ENCODE measurements at places on chromosomes 2 and 18. TPM values are rescaled to one million over a fixed set of nuclear protein-coding genes. Genes with fewer than 3 reads are reported as not detected.

The ANKRD23 gene
- total RNA-seq: 5.8 TPM

The HEATR5B gene
- total RNA-seq: 18.1 TPM

The GPR45 gene
- not detected for total RNA-seq

The FSIP2 gene
- 0.10 TPM for total RNA-seq

The ADAM23 gene
- 1.8 TPM for total RNA-seq

The ABHD1 gene
- total RNA-seq: 0.29 TPM

The DPYSL5 gene
- not detected for total RNA-seq

The SAG gene
- 0.27 TPM for total RNA-seq

The GAD1 gene
- 2.9 TPM for total RNA-seq

GRCh38 chr2:171320208-171320621 is 113.6 kb downstream of the METTL8 start:
- DNase-seq: no peak

DNA sequence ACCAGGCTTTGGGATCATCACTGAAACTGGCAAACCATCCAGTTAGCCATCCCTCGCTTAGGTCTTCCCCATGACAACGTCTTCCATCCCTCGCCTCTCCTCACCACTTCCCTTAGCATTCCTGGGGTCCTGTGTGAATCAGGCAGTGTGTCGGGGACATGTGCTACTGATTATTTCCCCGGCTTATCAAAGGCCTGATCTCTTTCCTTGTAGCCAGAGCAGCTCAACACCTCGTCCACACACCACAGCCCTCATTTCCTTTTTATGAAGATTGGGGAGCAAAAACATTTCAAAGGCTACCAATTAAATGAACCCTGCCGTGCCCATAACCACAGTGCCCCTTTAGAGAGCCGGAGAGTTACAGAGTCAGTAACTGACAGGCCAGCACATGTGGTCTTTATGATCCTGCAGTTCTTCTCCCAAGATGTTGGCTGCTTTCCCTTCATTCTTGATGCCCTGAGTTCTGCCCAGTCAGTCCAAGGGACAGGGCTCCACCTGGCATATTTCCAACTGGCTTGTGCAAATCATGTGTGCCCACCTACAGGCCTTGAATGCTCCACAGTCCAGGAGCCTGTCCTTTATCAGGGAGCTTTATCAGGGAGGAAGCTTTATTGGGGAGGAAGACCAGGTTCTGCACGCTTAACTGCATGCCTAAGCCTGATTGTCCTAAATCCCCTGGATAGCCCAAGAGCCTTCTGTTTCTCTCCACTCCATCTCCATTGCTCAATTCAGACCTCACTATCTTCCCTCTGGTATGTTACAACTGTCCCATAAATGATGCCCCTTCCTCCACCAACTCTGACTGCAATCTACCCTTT is 343.1 kb downstream of the CYRIA start:
- no peak for DNase-seq

- no peak for DNase-seq
Observed at GRCh38 chr2:37414470-37414949, 70.1 kb downstream of the QPCT start.

DNA sequence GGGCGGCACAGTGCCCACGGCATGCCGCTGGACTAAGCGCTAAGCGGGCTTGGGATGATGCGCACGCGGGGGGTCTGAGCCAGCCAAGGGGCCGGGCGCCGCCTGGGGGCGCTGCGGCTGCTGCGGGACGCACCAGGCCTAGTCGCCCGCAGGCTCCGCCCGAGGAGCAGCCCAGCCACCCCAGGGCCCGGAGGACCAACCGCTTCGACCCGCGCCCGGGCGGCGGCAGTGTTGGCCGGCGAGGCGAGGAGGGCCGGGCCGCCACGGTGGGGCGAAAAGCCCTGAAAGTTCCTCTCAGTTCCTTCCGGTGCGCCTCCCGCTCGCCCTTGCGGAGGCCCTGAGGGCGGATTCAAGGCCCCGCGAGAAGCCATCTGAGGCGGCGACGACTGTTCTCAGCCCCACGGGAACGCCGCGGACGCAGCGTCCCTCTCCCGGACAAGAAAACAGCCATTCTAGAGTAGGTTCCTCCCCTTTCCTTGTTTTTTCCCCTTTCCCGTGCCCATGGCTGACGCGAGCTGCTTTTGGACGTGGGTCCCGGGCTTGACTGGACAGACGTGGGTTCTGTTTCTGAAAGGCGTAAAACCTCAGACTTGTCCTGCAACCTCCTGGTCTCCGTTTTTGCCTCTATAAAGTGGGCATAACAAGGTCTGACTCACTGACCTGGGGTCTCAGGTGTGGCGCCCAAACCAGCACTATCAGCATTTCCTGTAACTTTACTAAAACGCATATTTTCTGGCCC is at the start of gene ANKAR:
TSS of gene ANKAR (plus strand) at position 297 of the 739 bp plus-strand sequence. CDS start 1,821 bp downstream, outside the sequence.
- DNase-seq: peak; percentile 86

- no peak for DNase-seq
Observed at GRCh38 chr2:68420254-68420910, 46.7 kb downstream of the FBXO48 start.

GRCh38 chr2:241112592-241112991 is 10.5 kb upstream of the MTERF4 start:
- DNase-seq: peak; percentile 82

- DNase-seq: no peak
Observed at GRCh38 chr2:230520875-230521155, 104.8 kb downstream of the SP100 start.

DNA sequence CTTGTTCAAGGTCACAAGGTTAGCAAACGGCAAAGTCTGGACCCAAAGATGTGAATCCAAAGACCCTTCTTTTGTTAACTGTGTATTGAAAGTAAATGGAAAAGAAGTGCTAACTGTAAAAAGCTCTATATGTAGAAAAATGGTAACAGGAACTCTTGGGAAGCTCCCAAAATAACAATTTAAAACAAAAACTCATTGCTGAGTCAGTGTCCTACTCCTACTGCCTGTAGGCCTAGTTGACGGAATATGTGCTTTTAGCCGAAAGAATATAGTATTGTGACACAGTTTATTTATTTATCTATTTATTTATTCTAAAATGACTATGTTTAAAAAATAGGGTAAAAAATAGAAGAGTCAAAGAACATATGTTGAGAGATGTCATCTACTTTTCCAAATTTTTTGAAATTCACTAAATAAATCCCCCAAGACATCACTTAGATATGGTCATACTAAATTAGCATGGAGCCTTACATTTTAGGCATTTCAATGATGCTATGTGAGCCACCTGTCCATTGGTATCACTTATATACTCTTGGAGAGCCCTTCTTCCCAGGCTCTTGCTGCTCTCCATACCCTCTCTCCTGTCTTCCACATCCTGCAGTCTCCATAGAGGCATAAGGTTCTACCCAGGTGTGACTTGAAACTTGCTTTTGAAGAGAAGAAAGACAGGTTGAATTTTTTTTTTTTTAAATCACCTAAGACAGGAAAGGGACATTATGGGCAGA is 13.7 kb downstream of the COL5A2 start:
- DNase-seq: no peak

GRCh38 chr2:29293830-29294438 is 178.7 kb downstream of the CLIP4 start:
- peak; percentile 32 for DNase-seq

DNA sequence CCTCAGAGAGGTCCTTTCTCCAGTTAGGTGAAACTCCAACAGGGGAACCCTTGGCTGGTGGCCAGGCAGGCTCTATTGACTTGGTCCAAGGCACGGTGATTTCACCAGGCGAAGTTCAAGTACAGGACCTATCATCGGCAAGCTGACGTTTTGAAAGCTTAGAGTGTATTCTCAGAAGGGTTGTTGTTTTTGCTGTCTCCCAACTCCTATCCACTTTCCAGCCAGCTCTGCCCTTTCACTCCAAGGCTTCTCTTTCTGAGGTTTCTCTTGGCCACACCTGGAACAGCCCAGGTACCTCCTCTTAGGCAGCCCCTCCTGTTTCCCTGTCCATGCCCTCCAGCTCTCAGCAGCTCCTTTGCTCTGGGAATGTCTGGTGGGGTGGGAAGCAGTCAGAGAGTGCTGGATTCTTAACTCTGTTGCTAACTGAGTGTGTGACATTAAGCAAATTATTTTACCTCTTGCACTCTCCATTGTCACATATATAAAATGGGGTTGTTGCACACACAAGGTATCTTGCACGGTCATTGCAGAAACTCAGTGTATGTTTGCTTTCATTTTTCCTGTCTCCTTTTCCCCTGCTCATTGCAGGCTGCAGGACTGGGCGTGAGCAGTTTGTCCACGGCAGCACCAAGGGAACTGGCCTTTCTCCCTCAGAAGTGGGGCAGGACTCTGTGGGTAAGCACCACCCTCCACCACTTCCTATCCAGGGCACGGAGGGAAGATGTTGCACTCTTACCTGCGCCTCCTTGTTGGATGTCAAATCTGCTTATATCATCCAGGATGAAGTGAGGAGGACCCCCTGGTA is 30.2 kb downstream of the CAPN13 start:
- DNase-seq: no peak

GRCh38 chr18:37853706-37854105 is 288.1 kb upstream of the CELF4 start:
- DNase-seq: no peak

DNA sequence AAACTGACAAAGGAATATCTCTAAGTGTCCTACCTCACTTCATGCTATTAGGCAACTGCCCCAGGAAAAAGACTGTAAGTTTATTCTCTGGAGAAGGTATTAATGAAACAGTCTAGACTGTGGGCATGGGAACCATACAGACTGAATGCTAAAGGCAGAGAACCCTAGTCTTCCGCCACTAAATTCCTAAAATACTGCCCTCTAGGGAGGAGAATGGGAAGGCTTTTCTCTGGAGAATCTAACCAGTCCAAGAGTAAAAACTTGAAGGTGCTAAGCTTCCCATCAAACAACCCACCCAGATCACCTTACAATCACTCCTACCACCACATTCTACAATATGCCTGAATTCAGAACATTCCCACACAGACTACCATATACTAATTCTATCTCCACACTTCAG is 3.4 kb downstream of the SRBD1 start:
- no peak for DNase-seq

DNA sequence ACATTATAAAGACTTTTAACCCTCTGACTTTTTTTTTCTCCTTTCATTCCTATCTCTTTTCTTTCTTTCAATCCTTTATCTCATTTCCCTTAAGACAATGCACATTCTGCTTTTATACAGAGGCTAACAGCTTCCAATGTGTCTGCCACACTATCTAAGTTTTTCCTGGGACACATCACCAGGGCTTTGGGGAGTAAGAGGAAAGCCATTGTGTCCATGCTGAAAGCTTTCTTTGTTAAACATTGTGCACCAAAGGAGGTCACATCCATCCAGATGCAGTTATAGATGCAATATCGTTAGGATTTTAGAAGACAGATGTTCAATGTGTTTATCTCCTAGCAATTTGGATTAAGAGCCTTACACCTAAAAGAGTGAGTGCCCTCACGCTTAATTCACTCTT is 534.1 kb downstream of the CNTNAP5 start:
- DNase-seq: no peak

- DNase-seq: peak; percentile 55
Observed at GRCh38 chr18:3451989-3452749, 2.2 kb downstream of the TGIF1 start.

GRCh38 chr2:44638649-44639048 is 276.9 kb downstream of the CAMKMT start:
- no peak for DNase-seq

GRCh38 chr2:234044157-234044556 is 6.3 kb upstream of the SPP2 start:
- DNase-seq: no peak

GRCh38 chr2:28810384-28811285 is at the start of gene SPDYA:
SPDYA (plus strand) TSS chr2:28810834; CDS start chr2:28816015, 5,181 bp downstream.
- peak; percentile 86 for DNase-seq

DNA sequence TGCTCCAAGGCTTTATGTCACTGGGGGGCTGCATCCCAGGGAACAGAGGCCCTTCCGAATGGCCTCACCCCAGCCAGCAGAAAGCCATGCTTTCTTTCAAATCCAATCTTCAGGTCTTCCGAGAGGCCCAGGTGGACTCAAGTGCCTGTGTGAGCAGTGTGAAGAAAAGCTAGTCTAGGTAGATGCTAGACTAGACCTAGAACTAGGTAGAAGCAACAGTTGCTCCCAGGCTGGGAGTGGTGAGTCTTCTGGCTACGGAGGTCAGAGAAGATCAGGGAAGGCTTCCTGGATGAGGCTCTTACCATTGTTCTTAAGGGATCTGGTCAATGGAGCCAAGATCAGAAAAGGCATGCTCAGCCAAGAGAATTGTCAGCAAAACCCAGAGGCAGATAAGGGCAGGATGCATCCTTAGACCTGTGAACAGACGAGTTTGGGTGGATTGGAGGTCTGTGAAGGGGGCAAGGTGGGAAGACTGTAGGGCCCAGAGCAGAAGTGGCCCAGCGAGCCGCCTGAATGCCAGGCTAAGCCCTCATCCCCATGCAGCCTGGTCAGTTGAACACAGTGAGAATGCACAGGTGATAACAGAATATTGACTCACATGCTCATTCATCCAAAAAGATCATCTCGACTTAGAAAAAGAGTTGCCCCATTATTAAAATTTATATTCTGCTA is 110.8 kb downstream of the SMAD7 start:
- DNase-seq: no peak

GRCh38 chr2:15449556-15450236 is 111.4 kb downstream of the NBAS start:
- DNase-seq: no peak

GRCh38 chr2:215874418-215874817 is 138.9 kb downstream of the MREG start:
- DNase-seq: no peak

DNA sequence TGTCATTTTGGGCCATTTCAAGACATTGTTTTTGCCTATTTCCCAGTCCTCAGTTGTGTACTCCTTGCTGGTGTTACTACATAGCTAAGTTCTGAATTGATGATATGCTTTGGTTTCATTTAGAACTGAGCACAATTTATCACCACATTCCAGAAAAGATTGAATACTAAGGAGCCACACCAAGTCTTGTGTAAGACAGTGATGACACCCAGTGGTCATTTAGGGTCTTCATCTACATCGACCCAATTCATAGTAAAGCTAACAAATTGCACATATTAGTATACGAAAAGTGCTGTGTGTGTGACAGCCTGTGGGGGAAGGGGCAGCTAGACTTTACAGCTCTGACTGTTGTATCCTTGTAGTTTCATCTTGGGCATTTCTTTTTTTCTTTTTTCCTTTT is 10.9 kb upstream of the DLX2 start:
- DNase-seq: no peak

DNA sequence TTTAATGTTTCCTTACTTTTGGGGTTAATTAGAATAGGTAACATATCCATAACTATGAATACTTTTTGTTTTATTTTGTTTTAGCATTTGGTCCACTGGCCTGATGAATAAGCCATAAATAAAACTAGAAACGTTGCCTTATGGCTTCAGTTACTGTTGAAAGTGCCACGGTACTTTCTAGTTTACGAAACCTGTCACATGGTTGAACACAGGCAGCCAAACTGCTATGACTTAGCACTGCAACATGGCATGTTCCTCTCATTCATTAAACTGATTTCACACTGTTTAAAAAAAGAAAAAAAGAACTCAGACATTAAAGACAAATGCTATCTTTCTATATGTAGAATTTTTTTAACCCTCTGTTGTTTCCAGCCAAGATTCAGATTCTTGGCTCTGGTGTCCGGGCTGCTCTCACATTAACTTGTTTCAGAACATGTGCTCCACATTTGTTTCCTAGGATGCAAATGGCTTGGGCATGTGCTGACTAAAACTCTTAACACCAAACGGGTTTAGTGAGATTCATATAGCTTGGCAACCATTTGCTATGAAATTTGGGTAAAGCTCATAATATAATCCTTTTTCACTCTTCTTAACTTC is 323.9 kb upstream of the RND3 start:
- no peak for DNase-seq

GRCh38 chr2:44004735-44005602 is 9.2 kb upstream of the LRPPRC start:
- no peak for DNase-seq
